ENCODE measurements at places on chromosomes 2 and 18.

DNA sequence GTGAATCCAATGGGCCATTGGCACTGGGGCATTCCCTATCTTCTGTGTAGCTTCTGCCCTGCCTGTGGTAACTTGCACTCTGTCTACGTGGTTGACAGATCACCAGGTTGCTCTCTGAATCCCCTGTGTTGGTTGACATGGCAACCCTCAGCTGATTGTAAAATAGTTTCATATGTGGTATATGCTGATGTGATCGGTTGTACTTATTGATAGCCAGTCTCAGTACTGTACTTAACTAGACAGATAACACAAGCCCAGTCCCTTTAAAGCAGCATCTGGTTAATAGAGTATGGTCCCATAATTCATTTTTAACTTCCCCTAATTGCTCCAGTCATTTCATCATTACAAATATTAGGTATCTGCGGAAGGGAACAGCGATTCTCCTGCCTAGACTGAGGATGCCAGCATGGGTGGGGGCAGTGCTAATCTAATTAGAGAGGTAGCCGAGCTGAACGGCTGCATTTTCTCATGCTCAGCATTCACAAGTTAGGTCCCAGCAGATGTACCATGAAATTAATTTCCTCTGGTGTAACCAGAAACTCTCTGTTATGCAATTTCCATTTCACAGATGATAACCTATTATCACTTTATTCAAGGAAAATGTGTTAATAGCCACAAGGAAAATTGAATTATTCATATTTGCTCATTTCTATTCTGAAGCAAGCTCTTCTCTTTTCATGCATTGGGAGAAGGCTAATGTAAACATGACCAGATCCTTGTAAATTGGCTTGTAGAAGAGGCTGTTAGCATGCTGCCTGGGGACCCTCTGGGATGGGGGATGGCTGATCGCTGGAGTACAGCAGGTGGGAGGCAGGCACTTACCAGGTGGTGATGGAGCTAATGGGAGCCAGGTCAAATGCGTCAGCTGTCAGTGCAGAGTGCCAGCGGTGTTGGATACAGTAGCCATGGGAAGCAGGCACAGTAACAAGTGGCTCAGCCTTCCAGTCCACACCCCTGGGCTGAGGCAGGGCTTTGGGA is 608.3 kb downstream of the GALR1 start:
- no peaks in the 10 kb centered on the region for H3K4me1 ChIP-seq
- H3K27ac ChIP-seq = no peak overlapping the region
- H3K27me3 ChIP-seq = no peaks in the 10 kb centered on the region
- no peaks in the 10 kb centered on the region for H3K36me3 ChIP-seq
- DNase-seq = no peak

DNA sequence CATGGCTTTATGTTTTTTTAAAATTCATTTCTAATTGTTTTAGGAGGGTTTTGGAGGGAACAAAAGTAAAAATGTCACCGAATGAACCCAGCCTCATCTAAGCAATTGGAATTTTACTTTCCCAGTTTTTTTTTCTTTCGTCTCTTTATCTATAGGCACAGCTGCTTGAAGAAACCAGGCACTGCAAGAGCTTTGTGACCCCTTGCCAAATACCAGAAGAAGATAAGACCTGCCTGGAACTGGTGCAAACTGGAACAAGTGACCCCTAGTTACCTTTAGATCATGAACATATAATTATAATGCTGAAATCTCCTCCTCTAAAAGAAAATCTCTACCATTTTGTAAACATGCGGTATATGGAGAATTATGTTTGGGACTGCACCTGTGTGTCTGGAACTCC is 100.9 kb downstream of the TSN start:
- H3K4me1 ChIP-seq = no peaks in the 10 kb centered on the region
- H3K4me3 ChIP-seq = no peak overlapping the region
- no peaks in the 10 kb centered on the region for H3K36me3 ChIP-seq
- no peak overlapping the region for H3K27ac ChIP-seq

GRCh38 chr2:15687243-15687642 is 95.6 kb downstream of the DDX1 start:
- no peak overlapping the region for H3K4me3 ChIP-seq
- no peak overlapping the region for H3K27ac ChIP-seq
- DNase-seq = no peak
- H3K27me3 ChIP-seq = peaks cover 2% of the 10 kb centered on the region

- no peaks in the 10 kb centered on the region for H3K36me3 ChIP-seq
- no peak for DNase-seq
- H3K27me3 ChIP-seq = no peaks in the 10 kb centered on the region
- no peak overlapping the region for H3K4me3 ChIP-seq
Measured at GRCh38 chr2:71003966-71004755, 9.5 kb upstream of the TEX261 start.

DNA sequence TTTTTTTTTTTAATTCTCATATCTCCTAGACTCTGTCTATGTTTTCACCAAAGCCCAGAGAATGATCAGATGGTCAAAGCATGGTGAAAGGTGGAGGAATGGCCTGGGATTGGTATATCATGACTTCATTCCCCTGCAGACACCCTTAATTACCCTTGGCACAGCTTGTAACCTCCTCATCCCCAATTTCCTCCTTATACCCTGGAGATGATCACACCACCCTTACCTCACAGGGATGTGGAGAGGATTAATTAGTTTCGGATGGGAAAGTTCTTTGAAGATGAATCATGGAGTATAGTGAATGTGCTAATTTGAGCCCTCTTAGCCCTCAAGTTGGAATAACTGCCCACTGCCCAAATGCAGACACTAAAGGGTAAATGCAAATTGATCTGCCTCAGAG is 138.0 kb upstream of the LYPD6 start:
- H3K36me3 ChIP-seq = no peaks in the 10 kb centered on the region
- no peak overlapping the region for H3K4me3 ChIP-seq
- no peaks in the 10 kb centered on the region for H3K4me1 ChIP-seq

Data from activated CD4-positive, alpha-beta T cell treated with anti-CD3 and anti-CD28 coated beads, Interleukin-2, amount 10 ng/mL, durations not matched to agents 7 days and 5 days (primary cell).